A549 treated with CORT108297 at 1 μM for 4 hours (cell line): ENCODE measurements at places on chromosomes 16 and 17. TPM values are rescaled to one million over a fixed set of nuclear protein-coding genes. Genes with fewer than 3 reads are reported as not detected.

The CCT6B gene
- 0.77 to 1.5 TPM (median 1.3 TPM) in 5 replicates for total RNA-seq

The VTN gene
- total RNA-seq = 16.9 to 24.9 TPM (median 20.6 TPM) in 5 replicates

The DNAH17 gene
- 1.0 to 1.8 TPM (median 1.5 TPM) in 5 replicates for total RNA-seq

The CLDN6 gene
- 0.30 to 0.53 TPM (median 0.35 TPM) in 5 replicates for total RNA-seq

The ARRB2 gene
- total RNA-seq = 49.6 to 68.0 TPM (median 61.1 TPM) in 5 replicates

The ZG16B gene
- 0.74 to 1.2 TPM (median 0.82 TPM) in 5 replicates for total RNA-seq

The CSH2 gene
- not detected in 5 replicates for total RNA-seq

The CCL4 gene
- 0.15 TPM in 1 of 5 replicates, not detected in the others for total RNA-seq

The PLD6 gene
- total RNA-seq = 5.5 to 7.9 TPM (median 7.3 TPM) in 5 replicates

The ERI2 gene
- 11.0 to 19.9 TPM (median 14.2 TPM) in 5 replicates for total RNA-seq

The TBC1D3H gene
- not detected in 5 replicates for total RNA-seq

The KRT33B gene
- total RNA-seq = 0.09 to 0.10 TPM (median 0.10 TPM) in 3 of 5 replicates, not detected in the others

The CCL17 gene
- not detected in 5 replicates for total RNA-seq

The NOD2 gene
- total RNA-seq = 0.11 TPM in 1 of 5 replicates, not detected in the others

The ITPRIPL2 gene
- total RNA-seq = 11.6 to 20.2 TPM (median 16.1 TPM) in 5 replicates
